ENCODE measurements at places on chromosomes 1 and 21.

DNA sequence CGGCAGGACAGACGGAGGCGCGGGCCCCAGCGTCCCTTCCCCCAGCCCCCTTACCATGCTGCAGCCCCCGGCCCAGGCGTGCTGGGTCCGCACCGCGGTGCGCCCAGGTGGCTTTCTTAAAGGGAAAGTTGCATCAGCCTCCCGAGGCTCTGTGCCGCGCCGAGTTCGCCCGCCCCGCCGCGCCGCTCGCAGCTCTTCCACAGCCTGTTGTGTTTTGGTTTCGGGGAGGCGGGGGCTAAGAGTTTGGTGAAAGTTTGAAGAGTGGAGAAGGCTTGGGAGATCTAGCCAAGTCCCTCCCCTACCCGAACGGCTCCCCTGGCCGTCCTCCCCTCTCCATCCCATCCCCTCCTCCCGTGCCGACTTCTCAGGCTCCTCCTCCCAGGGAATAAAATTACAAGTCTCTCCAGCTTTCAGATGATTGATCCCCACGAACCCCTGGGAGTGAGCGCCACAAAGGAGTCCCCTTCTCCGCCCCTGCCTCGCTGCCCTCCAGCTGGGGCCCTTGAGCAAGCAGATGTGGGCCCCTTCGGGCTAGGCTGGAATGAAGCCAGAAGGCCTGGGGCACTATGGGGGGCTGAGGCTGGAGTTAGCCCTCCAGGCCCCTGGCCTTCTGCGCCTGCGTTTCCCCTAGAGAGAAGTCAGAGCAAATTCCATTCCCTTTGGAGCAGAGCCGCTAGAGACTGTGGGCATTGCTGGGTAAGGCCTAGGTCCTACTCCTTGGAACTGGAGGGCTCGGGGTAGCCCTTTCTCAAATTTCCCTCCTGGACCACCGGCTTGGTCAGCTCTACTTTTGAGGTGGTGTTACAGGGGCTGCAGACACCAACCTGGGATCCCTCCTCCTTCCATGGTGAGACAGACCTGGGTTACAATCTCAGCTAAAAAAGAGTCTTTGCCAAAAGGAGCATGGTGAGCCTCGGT lies at the start of gene SLC6A9:
Gene SLC6A9, minus strand, starts transcription at position 211 of the 918 bp plus-strand sequence. CDS start 7,185 bp downstream, outside the sequence.
- peak; percentile 77 for DNase-seq

- DNase-seq = no peak
Observed at GRCh38 chr1:33966346-33967141, 102.7 kb downstream of the HMGB4 start.

DNA sequence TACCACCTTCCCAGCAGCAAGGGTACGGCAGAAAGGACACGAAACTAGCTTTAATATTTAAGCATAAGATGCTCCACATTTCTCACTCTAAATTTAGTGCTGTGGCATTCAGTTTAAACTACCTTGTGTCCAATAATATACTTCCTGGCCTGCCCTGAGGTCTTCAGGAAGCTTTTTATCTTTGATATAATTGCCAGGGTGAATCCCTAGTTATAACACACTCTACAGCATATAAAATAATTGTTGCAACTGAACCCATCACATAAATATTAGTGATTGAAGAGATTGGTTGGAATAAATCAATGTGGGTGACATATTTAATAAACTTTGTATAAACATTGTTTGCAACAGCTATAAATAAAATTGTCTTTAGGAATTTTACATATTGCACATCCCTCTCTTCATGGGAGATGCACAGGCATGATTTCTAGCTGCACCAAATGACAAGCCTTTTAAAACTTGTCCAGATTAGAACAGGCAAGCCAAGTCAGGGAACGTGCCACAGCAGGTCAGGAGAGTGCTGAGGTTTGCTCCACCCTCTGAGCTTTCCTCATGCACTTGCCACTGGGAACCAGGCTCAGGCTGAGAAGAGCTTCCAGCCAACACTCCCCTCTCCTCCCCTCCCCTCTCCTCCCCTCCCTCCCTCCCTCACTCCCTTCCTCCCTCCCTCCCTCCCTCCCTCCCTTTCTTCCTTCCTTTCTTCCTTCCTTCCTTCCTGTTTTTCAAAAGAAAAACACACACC lies 623.2 kb upstream of the PKN2 start:
- DNase-seq = no peak

DNA sequence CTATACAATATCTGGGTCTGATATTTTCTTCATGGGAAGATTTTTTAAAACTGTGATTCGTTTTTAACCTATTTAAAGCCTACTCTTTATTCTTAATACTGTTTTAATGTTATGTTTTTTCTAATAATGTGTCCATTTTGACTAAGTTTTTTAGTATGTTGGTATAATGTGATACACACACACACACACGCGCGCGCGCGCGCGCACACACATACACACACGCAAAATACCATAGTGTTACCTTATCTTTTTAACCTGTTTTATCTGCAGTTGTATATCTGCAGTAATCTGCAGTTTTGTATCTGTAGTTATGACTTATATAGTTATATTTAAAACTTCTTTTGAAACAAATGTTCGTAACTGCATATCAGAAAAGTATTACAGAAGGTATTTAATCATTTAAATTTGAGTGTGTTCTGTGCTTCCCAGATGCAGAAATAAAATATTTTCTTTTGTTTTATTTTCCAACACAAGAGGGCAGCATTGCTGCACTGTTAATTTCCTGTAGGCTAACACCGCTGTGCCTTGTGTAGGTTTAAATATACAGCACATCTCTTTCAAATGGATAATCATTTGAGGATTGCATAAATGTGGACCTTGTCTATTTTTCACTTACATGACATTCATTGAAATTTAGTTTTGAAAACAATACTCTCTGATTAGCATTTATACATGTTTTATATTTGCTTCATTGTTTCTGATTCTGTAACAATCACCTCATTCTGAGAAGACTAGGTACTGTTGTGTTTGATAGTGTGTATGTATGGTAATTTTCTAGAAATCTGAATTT lies 166.1 kb downstream of the PDE4B start:
- DNase-seq = peak; percentile 47

GRCh38 chr1:213649373-213649772 lies 338.4 kb upstream of the PROX1 start:
- no peak for DNase-seq

GRCh38 chr1:64516803-64517568 lies 47.1 kb downstream of the CACHD1 start:
- peak; percentile 56 for DNase-seq

DNA sequence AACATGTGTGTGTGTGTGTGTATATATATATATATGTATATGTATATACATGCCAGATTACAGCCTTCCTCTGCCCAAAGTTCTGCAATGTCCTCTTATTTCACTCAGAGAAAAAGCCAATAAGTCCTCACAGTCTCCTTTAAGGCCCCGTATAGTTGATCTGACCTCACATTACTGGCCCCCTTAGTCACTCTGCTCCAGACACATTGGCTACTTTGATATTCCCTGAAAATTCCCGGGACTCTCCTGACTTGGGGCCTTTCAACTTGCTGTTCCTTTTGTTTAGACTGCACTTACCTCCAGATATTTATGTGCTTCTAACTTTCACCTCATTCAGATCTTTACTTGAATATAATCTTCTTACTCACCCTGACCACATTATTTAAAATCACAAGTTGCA lies 4.2 kb upstream of the BSDC1 start:
- peak; percentile 38 for DNase-seq

- no peak for DNase-seq
Observed at GRCh38 chr1:206676499-206676898, 8.2 kb upstream of the MAPKAPK2 start.

DNA sequence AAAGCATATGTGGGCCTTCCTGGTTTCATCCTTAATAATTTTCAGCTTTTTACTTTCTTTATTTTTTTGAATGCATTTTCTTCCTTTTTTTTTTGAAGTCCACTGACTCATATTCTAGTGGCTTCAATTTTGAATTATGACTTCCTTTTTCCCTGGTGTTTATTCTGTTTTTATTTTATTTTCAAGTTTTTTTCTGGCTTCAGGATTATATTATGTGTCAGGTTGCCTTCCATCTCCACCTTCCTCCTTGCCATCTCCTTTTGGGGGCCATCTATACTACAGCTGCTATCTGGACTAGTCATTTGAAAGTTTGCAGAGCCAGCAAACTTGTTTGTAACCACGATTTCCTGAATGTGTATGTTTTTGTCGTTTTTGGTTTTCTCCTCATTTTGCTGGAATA lies 117.6 kb downstream of the LEPR start:
- no peak for DNase-seq
